NCI-H1048 (cell line): ENCODE measurements at places on chromosomes 16 and 17.

GRCh38 chr17:64565563-64565962 is 58.8 kb downstream of the CEP95 start:
- no peak for DNase-seq

GRCh38 chr17:20916383-20916782 is 126.4 kb downstream of the USP22 start:
- DNase-seq, result no peak

- no peak for DNase-seq
Observed at GRCh38 chr16:53202398-53202797, 147.6 kb downstream of the CHD9 start.

DNA sequence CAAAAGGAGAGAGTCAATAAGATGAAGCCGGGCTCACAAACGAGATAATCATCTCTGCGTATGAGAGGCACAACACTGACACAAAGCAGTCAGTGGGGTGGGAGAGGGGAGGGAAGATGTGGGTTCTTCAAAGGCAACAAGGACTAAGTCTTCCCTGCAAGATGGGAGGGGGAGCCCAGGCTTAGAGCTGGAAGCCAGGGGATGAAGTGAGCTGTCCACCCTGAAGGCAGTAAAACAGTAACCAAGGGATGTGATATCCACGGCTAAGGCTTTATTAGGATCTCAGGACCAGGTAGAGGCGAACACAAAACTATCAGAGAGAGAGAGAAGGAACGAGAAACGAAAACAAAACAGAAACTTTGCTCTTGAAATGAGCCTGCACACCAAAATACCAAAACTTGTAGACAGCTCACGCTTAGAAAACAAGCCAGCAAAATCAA is 115.9 kb downstream of the DYNLRB2 start:
- DNase-seq, result no peak

DNA sequence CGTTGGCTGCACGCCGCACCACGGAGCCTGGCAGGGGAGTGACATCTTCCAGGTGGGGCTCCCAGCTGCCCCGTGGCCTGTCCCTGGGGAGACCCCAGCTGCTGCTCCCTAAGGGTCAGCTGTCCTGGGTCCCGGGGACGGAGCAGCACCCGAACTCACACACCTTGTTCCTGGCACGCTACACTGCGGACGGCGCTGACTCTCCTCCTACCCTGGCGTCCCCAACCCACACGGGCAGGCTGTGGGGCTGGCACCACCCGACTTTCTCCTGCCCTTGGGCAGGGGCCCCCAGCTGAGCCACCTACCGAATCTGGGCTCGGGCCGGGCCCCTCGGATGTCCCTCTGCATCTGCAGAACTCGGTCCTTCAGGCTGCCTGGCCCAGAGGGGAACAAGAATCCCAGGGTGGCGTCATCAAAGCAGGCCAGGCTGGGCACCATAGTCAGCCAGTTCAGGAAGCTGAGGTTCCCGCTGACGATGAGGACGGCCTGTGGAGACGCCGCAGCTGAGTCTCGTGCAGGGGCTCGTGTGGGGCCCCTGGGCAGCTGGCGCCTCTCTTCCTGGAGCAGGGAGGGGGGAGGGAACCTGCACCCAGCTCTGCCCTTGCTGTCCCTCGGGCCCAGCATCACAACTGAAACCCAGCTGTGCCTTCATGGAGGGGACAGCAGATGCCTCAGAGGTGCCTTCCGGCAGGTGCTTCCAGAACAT is 70.5 kb upstream of the GNG13 start:
- no peak for DNase-seq

GRCh38 chr16:3004319-3004718 is 8.4 kb upstream of the CLDN9 start:
- DNase-seq, result no peak

DNA sequence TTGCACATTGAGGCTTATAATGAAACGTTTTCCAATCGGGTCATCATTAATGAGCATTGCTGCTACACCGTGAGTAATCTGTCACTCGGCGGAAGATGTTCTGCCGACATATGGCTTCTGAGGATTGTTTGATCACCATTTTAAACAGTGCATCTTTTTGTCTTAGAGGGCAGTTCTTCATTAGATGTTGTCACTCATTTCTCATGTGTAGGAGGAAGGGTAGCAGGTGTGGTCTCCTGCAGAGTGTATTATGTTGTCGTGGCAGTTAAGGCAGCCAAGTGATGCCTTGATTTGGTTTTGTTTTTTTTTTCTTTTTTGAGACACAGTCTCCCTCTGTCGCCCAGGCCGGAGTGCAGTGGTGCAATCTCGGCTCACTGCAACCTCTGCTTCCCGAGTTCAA is 50.5 kb downstream of the SEC14L1 start:
- no peak for DNase-seq

- DNase-seq, result no peak
Observed at GRCh38 chr16:82741073-82741615, 114.4 kb downstream of the CDH13 start.

DNA sequence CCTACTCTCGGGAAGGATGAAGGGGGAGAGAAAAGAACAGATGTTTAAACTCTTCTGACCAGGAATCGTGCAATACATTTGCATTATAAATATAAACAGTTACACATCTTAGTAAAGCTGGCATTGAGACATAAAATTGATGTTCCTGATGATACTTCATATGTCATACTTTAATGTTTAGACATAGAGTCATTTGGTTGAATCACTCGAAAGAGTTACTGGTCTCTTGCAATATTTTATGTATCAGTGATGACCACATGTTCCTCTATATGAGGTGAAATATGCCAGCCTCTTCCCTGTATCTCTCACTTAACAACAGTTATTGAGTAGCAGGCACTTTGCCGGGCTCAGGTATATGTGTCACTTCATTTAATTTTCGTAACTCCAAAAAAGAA is 49.7 kb upstream of the PMFBP1 start:
- no peak for DNase-seq

GRCh38 chr16:89855986-89856385 is 17.4 kb upstream of the TCF25 start:
- DNase-seq, result no peak

- DNase-seq, result no peak
Observed at GRCh38 chr16:62034231-62035114, 1.8 kb downstream of the CDH8 start.

GRCh38 chr16:57115514-57116182 is 23.3 kb downstream of the CPNE2 start:
- no peak for DNase-seq

GRCh38 chr16:48330189-48330840 is 54.9 kb downstream of the SIAH1 start:
- DNase-seq, result no peak

- no peak for DNase-seq
Observed at GRCh38 chr16:27399969-27400368, 2.0 kb upstream of the IL21R start.

- no peak for DNase-seq
Observed at GRCh38 chr17:74749279-74750038, 1.0 kb downstream of the NHERF1 start.

DNA sequence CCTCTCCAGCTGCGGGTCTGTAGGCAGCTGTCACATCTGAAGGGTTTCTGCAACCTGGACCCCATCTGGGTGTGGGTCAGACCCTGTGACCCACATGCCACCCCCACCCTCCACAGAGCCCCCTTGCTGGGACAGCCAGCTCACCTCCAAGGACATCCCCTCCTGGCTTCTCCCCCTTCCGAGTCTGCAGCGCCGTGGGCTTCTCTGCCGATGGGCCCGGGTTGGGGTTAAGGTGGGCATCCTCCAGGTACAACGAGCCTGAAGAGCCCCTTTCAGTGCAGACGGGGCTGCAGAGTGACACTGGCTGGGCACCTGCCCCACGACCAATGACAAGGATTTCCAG is 28.9 kb downstream of the OR1D5 start:
- no peak for DNase-seq

DNA sequence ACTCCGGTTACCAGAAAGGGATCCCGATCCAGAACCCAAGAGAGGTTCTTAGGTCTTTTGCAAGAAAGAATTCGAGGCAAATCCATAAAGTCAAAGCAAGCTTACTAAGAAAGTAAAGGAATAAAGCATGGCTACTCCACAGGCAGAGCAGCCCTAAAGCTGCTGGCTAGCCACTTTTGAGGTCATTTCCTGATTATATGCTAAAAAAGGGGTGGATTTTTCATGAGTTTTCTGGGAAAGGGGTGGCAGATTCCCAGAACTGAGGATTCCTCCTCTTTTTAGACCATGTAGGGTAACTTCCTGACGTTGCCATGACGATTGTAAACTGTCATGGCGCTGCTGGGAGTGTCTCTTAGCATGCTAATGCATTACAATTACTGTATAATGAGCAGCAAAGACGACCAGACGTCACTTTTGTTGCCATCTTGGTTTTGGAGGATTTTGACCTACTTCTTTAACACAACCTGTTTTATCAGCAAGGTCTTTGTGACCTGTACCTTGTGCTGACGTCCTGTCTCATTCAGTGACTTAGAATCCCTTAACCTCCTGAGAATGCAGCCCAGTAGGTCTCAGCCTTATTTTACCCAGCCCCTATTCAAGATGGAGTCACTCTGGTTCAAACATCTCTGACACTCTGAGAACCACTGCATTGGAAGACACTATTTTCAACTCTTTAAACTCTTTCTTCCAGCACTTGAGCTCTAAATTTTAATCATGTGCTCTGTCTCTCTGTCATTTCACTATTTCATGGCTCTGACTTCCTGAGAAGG is 203.6 kb upstream of the CACNG3 start:
- DNase-seq, result no peak

DNA sequence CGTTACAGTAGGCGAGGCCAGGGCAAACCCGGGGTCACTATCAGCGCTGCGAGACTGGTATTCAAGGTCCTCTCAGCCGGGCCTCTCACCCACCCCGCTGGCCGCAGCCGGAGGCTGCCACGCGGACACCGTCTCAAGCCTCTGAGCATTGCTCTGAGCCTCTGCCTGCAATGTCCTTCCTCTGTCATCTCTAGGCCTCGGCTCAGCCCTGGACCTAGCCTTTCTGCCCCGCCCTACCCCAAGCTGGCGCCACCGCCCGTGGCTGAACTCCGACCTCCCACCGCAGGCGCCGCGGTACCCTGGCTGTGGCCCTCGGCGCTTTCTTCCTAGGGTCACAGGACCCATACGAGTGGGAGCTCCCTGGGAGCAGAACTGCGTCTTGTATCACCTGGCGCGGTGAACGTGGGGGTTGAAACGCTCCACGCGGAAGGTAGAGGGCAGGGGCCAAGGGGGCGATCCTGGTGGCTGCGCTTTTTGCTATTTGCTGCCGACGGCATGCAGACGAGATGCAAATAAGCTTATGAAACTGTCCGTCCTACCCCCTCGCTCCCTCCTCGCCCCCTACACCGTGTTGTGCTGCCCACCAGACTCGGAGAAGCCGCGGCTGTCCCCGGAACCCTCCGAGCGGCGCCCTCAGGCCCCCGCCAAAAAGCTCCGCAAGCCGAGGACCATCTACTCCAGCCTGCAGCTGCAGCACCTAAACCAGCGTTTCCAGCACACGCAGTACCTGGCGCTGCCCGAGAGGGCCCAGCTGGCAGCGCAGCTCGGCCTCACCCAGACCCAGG is 3.7 kb downstream of the DLX4 start:
- no peak for DNase-seq

DNA sequence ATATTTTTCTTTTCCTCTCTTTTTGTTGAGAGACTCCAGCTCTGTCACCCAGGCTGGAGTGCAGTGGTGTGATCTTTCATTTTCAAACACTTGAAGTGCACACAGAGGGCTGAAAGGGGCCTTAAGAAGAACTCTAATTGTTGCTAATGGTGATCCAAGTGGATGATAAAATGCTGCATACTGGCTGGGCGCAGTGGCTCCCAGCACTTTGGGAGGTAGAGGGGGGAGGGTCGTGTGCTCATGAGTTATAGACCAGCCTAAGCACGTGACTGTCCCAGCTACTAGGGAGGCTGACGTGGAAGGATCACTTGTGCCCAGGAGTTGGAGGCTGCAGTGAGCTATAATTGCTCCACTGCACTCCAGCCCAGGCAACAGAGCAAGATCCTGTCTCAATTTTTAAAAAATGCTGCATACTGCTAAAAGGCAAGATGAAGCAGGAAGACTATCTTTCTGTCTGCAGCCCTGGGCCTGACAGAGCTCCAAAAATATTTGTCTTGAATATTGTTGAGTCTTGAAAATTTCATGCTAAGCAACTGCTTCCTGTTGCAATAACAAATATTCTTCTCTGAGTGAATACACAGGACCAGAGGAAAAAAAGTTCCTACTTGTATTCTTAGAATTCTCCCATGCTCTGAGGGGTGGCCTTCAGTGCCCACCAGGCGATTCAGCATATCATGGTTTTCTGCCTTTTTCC is 63.7 kb upstream of the AKTIP start:
- DNase-seq, result no peak

GRCh38 chr17:40035162-40035559 is 19.0 kb downstream of the MED24 start:
- DNase-seq, result no peak

DNA sequence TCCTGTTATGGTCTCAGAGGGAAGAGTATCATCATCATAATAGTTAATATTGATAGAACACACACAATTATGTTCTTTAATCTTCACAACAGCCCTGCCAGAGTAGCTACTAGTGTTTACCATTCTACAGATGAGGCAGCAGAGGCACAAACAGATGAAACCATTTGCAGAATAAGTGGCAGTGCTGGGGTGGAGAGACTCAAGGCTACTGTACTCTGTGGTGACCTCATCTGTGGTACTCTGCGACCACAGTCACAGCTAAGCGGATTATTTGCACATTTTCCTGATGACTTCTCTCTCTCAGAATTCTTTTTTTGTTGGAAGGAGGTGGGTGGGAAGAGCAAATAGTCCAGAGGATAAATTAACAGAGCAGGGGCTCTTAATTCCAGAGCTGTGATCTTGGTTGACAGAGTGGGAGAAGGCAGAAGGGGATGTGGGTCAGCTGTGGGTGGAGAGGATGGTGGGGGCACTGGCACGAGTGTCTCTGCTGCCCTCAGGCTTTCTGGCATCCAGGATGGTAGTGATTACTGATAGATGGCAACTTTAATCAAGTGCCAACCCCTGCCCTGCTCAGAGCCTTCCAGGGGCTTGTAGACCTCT is 41.8 kb downstream of the MRM1 start:
- no peak for DNase-seq

DNA sequence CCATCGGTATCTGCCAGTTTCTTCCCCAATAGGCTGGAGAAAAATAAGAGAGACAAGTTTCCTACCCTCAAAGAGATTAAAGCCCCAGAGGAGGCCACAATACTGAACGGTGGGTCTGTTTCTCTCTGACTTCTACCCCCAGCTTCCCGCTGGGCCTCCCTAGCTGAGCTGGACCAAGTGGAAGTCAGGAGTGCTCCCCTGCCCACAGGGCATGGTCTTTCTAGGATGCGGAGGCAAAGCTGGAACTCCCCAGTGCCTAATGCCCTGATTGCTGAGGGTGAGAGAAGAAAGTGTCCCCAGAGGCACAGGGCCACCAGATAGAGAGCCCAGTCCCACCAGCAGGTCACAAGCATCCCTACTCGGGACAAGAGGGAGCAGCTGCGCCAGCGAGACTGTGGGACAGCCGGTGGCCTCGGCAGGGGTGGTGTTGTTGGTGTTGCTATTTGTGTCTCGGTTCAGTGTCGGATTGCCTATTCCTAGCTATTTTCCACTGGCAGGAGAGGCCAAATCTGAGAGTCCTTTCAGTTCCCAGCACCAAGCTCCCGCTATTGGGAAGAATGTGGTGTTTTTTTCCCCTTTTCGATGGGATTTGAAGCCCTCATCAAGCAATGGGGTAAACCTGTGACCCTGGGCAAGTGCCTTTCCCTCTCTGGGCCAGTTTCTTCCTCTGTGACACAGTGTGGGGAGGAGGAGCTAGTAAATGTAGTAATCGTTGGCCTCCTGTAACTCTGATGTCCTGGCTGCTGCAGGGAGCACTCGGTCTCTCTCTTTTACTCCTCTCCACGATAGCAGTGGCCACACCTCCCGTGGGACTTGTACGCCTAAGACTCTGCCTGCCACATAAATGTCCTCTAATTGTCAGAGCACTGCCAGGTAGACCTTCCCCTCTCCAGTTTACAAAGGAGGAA is 22.5 kb upstream of the TBX2 start:
- DNase-seq, result no peak

- DNase-seq, result no peak
Observed at GRCh38 chr16:79602628-79603014, 2.1 kb upstream of the MAF start.
